ENCODE measurements at places on chromosomes 11 and 22. TPM values are rescaled to one million over a fixed set of nuclear protein-coding genes. Genes with fewer than 3 reads are reported as not detected.

Gene SYT12
- 0.09 TPM for total RNA-seq

Gene FLRT1
- total RNA-seq, result 0.05 TPM

Gene OR6T1
- total RNA-seq, result not detected

Gene PRR5L
- total RNA-seq, result 5.9 TPM

Gene KCNQ1OT1
- total RNA-seq, result 0.42 TPM

Gene SELENOM
- 14.4 TPM for total RNA-seq

Measured in thymus (tissue), 14 donors.